ENCODE measurements at places on chromosomes 7 and 10.

DNA sequence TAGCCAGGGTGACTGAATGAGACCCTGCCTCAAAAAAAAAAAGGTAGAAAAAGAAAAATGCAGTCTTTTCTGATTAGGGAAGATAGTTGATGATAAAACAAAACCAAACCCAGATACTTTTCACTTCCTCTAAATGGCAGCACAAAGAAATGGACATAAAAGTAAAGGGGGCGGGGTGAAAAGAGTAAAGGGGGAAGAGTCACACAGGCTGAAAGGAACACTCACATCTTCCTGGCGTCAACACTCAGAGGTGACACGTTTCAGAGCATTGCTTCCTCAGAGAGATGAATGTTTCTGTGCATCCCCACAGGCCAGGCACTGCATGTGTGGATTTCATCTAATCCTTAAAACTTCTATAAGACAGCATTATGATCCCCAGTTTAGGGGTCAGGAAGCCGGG, 81.2 kb downstream of the HIPK2 start:
- no peak for DNase-seq

GRCh38 chr7:86644282-86645224, 844 bp downstream of the GRM3 start:
- DNase-seq = no peak

GRCh38 chr10:60666221-60666620, 112.1 kb upstream of the CDK1 start:
- no peak for DNase-seq

DNA sequence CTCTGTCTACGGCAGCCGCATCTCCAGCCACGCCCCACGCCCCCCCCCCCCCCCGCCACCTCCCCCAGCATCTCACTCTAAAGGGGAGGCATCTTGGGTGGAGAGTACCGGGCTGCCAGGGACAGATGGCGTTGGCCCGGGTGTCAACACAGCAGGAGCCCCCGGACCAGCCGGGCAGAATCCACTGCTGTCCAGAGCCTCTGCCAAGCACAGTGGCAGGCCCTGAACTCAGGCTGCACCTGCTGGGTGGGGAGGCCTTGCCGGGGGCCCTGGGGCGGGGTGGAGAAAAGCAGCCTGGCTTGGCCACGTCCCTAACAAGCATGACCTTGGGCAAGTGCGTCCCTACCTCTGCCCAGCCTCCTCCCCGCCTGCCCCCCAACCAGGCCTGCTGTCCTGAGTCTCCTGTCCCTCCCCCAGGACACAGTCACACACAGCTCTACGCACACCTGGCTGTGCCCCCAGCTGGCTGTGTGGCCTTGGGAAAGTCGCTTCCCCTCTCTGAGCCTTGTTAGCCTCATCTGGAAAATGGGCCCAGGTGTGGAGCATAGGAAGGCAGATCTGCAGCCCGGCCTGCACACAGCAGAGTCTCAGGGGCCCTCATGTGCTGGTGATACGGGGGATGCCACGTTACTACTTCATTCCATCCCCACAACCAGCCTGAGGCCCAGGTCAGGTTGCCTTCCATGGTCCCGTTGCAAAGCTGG, 45.2 kb downstream of the MICALL2 start:
- no peak for DNase-seq

DNA sequence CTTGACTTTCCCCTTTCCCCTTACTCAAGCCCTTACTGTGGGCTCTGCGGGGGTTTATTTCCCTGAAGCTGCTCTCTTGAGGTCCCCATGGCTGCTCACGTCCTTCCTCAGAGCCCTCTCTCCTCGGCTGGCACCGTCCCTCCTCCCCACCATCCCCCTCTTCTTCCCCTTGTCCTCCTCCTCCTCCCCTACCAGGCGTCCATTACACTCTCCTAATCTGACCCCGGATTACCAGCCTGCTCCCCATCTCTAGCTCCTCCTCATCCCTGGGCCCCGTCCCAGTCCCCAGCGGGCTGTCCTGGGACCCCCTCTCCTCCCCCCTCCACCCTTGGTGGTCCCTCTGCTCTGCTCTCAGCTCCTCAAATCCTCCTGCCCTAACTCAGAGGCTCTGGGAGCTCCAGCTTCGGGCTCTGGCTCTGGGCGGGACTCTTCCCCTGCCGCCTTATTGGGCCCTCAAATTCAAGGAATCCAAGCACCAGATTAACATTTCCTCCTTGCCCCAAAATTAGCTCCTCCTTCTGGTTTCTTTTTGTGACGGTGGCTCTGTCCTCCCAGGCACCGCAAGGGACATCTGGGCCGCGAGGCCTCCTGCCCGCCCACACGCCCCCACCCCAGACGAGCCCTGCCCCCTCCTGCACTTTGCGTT, 48.5 kb upstream of the LEP start:
- no peak for DNase-seq

DNA sequence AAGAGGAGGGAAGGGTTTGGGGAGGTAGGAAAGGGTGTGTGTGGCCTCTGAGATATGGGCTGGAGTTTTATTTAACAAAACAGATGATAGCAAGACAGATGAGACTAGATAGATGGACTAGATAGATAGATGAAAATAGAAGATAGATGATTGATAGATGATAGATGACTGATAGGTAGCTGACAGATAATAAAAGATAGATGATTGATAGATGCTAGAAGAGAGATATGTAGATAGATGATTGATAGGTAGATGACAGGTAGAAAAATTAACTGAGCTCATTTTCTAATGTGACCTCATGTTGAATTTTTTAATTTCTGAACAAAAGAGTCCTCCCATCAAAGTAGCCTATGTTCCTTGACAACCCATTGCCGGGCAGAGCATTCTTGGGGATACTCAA, 116.6 kb upstream of the SFMBT2 start:
- no peak for DNase-seq

- no peak for DNase-seq
Observed at GRCh38 chr10:47376522-47377220, 7.4 kb downstream of the ZNF488 start.

DNA sequence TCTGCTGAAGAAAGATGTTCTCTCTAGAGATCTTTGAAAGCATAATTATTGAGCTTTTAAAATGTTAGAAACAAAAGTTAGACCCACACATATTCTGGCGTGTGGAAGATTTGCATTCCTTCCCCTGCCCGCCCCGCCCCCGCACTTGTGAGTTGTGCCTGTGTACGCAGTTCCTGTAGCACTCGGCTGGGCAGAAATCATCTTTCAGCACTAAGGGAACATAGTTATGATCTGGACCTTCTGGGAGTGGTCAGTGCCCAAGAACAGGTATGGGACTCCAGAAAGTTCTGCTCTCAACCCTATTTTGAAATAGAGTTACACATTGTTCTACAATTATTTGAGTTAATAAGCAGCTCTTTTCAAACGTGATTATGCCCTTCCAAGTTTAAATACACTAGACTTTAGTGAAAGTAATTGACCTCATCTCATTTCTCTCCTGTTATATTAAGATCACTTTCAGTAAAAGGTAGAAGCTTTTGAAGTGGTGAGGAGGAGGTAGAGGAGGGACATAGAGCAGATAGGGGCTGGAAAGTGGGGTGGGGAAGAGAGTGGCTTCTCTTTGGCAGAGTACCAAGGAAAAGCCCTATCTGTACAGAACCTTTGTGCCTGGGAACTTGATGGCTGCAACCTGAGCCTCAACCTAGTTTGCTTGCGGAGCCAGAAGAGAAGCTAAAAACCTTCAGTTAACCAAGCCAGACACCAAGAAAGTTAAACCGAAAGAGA, 5.7 kb downstream of the BLVRA start:
- DNase-seq = no peak

- DNase-seq = no peak
Observed at GRCh38 chr7:125661-126060, 66.7 kb upstream of the FAM20C start.

DNA sequence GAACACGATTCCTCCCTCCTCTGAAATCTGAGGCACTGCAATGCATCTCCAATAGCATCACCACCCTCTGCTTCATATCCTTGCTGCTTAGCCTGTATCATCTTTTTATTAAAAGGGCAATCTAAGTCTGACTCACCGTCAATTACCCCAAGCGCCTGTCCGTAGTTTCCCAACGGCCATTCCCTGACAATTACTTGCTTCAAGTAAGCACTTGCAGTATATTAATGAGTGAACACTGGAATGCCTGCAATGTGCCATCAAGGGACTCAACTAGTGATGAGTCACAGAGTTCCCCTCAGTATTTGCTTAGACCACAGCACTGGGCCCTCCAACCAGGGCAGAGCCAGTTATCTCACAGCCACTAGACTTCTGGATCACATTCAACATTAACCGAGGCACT, 19.5 kb upstream of the PPP1R3C start:
- no peak for DNase-seq

- DNase-seq = no peak
Observed at GRCh38 chr7:15557186-15557585, 4.6 kb downstream of the AGMO start.

DNA sequence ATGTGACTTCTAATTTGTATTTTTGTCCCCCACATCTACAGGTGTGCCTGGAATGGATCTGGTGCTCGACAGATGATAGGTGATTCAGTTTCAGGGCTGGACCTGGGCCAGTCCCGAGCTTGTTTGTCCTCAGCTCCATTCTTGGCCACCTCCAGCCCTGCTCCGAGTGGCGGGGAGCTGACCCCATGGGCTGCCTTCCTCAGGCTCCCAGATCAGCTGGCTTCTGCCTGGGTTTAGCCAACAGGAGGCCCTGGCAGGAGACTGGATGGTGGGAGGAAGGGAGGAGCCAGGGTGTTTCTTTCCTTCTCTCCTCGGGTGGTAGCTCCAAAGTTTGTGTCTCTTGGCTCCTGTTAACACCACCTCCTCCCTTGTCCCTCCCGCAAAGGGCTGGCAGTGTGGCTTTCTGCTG, 75.2 kb downstream of the CDH23 start:
- no peak for DNase-seq

DNA sequence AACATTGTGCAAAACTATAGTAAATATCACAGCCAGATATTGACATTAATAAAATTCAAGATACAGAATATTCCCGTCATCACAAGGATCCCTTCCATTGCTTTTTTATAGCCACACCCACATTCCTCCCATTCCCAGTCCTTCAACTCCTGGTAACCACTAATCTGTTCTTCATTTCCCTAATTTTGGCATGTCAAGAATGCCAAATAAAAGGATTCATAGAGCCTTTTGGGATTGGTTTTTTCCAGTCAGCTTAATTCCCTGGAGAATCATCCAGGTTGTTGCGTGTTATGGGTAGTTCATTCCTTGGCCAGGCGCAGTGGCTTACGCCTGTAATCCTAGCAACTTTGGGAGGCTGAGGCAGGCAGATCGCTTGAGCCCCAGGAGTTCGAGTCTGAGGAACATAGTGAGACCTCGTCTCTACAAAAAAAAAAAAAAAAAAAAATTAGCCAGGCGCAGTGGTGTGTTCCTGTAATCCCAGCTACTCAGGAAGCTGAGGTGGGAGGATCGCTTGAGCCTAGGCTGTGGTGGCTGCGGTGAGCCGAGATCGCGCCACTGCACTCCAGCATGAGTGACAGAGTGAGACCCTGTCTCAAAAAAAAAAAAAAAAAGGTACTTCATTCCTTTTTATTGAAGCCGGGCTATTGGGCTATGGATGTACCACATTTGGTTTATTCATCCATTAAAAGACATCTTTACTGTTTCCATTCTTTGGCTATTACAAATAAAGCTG, 2.7 kb downstream of the OGDH start:
- peak; percentile 29 for DNase-seq

DNA sequence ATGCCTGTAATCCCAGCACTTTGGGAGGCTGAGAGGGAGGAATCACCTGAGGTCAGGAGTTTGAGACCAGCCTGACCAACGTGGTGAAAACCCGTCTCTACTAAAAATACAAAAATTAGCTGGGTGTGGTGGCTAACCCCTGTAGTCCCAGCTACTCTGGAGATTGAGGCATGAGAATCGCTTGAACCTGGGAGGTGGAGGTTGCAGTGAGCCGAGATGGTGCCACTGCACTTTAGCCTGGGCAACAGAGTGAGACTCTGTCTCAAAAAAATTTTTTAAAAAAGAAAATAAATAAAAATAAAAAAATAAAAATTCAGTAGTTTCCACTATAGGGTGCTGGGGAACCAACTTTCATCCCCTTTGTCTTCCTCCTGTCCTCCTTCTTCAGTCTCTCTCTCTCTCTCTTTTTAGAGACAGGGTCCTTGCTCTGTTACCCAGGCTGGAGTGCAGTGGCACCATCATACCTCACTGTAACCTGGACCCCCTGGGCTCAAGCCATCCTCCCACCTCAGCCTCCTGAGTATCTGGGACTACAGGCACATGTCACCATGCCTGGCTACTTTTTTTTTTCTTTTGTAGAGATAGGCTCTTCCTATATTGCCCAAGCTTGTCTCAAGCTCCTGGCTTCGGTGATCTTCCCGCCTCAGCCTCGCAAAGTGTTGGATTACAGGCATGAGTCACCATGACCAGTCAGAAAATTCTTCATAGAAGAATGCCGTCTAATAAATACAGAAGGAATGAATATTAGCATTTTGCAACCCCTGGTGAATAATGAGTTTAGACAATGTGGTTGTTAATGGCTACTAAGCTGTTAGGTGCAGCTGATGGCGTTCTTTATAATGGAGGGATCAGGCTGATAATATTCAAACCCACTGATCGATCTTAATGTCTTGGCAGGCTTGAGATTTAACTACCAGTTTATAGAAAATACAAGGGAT, 20.6 kb downstream of the RBM20 start:
- DNase-seq = no peak

- DNase-seq = no peak
Observed at GRCh38 chr10:132527339-132528063, 10.1 kb upstream of the INPP5A start.

DNA sequence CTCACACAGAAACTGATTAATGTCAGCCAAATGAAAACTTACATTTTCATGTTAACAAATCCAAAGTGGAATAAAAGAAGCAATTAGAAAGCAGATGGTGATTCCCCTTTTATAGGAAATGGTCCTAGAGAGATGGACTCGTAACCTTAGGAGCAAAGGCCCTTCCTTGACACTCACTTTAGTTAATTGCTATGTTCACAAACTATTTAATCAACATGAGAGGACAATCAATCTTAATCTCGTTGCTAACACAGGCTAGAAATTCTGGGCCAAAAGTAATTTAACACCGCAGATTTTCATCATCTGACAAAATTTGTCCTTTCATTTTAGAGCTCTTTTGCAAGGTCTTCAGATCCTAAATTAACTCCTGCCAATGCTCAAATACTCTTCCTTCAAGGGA, 64.0 kb upstream of the DNAJB12 start:
- no peak for DNase-seq

- no peak for DNase-seq
Observed at GRCh38 chr7:5653661-5654060, 127.8 kb downstream of the RNF216 start.

DNA sequence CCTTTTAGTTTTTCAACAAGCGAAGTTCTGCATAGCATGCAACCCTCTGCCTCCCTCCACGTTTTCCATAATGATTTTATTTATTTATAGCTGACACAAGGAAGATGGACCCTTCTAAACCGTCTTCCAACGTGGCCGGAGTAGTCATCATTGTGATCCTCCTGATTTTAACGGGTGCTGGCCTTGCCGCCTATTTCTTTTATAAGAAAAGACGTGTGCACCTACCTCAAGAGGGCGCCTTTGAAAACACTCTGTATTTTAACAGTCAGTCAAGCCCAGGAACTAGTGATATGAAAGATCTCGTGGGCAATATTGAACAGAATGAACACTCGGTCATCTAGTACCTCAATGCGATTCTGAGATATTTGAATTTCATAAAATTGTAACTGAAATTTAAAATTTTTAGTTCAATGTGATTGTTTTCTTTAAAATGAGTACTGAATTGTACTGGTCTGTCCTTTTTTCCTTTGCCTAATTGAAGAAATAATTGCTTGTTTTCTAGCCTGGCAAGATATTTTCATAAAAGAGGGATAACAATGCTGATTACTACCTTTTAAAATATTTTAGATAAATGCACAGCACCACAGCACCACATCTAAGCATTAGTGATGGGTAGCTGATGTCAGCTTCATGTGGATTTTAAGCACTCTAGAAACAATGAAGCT, 41.5 kb upstream of the SLC39A12 start:
- DNase-seq = no peak

- no peak for DNase-seq
Observed at GRCh38 chr7:132577206-132578049, 1.2 kb upstream of the PLXNA4 start.
